ENCODE measurements at places on chromosomes 5 and 9. TPM values are rescaled to one million over a fixed set of nuclear protein-coding genes. Genes with fewer than 3 reads are reported as not detected.

DNA sequence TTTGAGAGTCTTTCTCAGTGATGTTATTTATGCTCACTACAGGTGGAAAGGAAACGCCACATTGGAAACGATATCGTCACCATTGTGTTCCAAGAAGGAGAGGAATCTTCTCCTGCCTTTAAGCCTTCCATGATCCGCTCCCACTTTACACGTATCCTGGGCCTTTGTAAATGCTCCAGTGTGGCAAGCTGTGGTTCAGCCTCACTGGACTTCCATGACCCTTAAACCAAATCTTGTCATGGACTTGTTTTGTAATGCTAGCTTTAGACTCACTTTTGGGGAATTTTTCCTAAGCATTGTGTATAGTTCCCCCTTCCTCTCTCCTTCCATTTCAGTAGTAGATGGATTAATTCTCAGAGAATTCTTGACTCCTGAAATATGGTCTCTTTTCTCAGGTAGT, 60.9 kb upstream of the SLC2A8 start:
- DNase-seq: no peak
- H3K27me3 ChIP-seq: no peaks in the 10 kb centered on the region
- H3K4me1 ChIP-seq: no peaks in the 10 kb centered on the region
- no peak overlapping the region for H3K27ac ChIP-seq
- H3K36me3 ChIP-seq: no peaks in the 10 kb centered on the region
- no peak overlapping the region for H3K4me3 ChIP-seq

DNA sequence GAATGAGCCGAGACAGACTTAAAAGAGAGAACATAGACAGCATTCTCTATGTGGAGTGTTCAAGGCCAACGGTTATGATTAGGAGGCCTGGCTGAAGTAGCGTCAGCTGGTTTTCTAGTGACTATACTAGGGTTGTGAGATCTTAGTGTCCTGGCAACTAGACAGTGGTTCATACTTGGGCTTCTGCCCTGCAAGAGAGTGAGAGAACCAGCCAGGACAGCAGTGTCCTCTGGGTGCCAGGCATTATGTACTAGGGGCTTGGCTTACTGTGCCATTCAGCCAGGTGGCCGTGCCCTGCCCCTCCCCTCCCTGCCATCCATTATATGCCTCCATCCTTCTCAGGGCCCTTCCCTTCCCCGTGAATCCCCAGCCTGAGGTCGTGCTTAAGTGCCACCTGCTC, 56.8 kb downstream of the TRIO start:
- no peak overlapping the region for H3K4me3 ChIP-seq
- peaks cover 25% of the 10 kb centered on the region for H3K4me1 ChIP-seq
- H3K36me3 ChIP-seq: no peaks in the 10 kb centered on the region
- no peak overlapping the region for H3K27ac ChIP-seq

GRCh38 chr5:156174225-156174624, 152.7 kb upstream of the SGCD start:
- no peak overlapping the region for H3K27ac ChIP-seq
- H3K36me3 ChIP-seq: no peaks in the 10 kb centered on the region
- H3K27me3 ChIP-seq: no peaks in the 10 kb centered on the region
- no peak overlapping the region for H3K4me3 ChIP-seq
- H3K4me1 ChIP-seq: no peaks in the 10 kb centered on the region
- no peak for DNase-seq

DNA sequence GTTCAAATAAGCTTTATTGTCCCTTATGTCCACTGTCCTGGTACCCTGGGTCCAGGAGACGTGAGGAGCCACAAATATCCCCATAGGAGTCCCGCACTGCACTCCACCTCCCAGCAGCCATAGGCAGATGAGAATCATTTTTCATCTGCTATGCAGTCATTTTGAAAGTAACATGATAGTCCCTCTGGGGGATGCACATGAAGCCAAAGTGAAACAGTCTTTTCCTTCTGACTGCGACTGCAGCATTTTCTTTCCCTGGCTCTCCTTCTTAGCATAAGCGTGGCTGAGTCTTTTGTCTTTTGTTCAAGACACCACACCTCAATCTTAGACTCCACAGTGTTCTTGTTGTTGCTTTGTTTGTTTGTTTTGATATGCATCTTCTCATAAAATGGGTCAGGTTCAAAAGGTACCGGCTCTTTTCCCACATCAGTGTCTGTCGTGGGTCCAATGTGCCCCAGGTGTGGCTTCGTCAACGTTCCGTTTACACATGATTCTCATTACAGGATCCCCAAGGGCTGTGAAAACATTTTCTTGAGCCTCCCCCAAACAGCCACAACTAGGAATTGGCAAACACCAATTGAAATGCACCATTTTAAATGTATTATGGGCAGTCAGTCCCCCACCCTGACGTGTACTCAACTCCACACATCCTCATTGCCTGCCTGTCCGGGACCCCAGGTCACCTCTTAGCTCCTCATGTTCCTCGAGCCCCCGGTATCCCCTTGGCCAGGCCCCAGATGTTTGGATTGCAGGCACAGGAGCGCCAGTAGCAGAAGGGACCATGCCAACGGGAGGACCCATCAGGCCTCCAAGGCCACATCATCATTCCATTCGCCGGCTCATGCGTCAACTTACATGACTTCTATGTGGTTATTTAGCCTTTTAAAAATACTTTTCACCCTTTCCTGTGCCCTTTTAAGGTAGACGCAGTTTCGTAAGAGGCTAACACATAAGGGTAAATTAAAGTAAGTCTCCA, 237.8 kb upstream of the DAPK1 start:
- no peak overlapping the region for H3K27ac ChIP-seq
- H3K4me1 ChIP-seq: no peaks in the 10 kb centered on the region
- H3K27me3 ChIP-seq: no peaks in the 10 kb centered on the region
- H3K4me3 ChIP-seq: no peak overlapping the region

DNA sequence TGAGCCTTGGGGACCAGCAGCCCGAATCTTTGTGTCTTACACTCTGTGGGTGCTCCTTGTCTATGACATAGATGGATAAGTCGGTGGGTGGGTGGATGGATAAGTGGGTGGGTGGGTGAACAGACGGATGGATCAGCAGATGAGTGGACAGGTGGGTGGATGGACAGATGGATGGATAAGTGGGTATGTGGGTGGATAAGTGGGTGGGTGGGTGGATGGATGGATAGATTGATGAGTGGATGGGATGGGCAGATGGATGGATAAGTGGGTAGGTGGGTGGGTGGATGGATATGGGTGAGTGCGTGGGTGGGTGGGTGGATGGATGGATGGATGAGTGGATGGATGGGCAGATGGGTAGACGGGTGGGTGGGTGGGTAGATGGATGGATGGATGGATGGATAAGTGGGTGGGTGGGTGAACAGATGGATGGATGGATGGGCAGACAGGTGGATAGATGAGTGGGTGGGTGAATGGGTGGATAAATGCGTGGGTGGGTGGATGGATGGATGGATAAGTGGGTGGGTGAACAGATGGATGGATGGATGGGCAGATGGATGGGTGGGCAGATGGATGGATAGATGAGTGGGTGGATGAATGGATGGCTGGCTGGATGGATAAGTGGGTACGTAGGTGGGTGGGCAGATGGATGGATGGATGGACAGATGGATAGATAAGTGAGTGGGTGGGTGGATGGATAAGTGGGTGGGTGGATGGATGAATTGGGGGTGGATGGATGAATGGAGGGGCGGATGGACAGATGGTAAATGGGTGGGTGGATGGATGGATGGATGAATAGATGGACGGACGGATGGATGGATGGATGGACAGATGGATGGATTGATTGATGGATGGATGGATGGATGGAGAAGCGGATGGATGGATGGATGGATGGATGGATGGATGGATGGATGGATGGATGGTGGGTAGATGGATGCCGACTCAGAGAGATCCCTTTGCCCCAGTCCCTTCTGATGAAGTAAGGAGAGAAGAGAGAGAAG, 121.2 kb downstream of the VAV2 start:
- peaks cover 7% of the 10 kb centered on the region for H3K4me1 ChIP-seq
- H3K36me3 ChIP-seq: no peaks in the 10 kb centered on the region
- no peak overlapping the region for H3K27ac ChIP-seq
- no peak overlapping the region for H3K4me3 ChIP-seq

- no peaks in the 10 kb centered on the region for H3K4me1 ChIP-seq
- no peak for DNase-seq
- H3K4me3 ChIP-seq: no peak overlapping the region
- H3K36me3 ChIP-seq: peaks cover 6% of the 10 kb centered on the region
These were observed 87.6 kb downstream of the MAP1B start for GRCh38 chr5:72194846-72195245.

DNA sequence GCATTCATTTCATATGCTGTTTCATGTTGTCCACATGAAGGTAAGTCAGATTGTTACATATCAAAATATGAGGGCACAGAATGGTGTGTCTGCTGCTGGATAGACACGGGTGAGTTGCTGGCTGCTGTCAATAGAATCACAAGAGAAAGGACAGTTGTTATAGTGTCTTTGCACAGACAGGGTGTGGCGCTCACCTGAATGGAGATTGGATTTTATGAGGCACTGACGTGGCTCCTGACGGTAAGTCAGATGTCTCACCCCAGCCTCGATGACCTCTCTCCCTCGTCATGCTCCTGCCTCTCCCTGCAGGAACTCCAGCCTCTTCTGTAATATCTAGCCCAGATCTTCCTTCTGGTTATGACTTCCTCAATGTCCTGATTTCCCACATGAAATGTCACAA, 75.4 kb upstream of the SELENOP start:
- H3K36me3 ChIP-seq: no peaks in the 10 kb centered on the region
- no peaks in the 10 kb centered on the region for H3K27me3 ChIP-seq
- H3K27ac ChIP-seq: no peak overlapping the region
- no peak overlapping the region for H3K4me3 ChIP-seq
- H3K4me1 ChIP-seq: no peaks in the 10 kb centered on the region

The N4BP3 gene
- 12.8 TPM for total RNA-seq

The NUTM2G gene
- not detected for total RNA-seq

The DIAPH1 gene
- total RNA-seq: 30.8 TPM

The FLT4 gene
- total RNA-seq: 13.9 TPM

The PBX3 gene
- total RNA-seq: 99.5 TPM

Measured in neural progenitor cell (in vitro differentiated cells).